ENCODE measurements at places on chromosomes 7 and 10.

DNA sequence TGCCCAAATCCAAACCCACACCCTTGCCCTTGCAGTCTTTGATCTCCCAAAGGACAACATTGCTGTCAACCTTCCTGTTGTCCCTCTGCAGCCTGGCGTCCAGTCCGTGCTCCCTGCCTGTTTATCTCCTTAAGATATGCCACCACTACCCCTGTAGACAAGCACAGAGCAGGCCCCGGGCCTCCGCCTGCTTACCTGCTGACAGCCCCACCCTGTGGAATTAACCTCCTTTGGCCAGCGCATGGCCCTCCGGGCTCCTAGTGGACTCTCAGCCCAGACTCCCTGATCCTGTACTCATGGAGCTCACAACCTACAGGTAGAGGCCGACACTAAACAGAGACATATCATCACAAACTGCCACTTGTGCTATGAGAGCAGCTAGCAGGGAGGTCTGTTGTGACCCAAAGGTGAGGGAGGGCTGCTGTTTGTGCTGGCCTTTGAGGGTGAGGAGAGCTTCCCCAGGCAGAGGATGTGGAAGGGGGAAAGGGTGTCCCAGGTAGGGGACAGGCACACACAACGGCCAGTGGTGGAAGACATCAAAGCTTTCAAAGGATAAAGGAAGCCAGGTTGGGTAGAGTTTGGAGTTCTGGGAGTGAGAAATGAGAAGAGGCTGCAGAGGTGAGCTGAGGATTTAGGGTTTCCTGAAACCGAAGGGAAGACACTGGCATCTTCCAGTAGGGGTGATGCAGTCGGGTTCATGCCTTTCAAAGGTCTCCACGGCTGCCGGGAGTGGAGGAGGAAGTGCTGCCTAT is 174.5 kb upstream of the ZMIZ1 start:
- no peak for DNase-seq

DNA sequence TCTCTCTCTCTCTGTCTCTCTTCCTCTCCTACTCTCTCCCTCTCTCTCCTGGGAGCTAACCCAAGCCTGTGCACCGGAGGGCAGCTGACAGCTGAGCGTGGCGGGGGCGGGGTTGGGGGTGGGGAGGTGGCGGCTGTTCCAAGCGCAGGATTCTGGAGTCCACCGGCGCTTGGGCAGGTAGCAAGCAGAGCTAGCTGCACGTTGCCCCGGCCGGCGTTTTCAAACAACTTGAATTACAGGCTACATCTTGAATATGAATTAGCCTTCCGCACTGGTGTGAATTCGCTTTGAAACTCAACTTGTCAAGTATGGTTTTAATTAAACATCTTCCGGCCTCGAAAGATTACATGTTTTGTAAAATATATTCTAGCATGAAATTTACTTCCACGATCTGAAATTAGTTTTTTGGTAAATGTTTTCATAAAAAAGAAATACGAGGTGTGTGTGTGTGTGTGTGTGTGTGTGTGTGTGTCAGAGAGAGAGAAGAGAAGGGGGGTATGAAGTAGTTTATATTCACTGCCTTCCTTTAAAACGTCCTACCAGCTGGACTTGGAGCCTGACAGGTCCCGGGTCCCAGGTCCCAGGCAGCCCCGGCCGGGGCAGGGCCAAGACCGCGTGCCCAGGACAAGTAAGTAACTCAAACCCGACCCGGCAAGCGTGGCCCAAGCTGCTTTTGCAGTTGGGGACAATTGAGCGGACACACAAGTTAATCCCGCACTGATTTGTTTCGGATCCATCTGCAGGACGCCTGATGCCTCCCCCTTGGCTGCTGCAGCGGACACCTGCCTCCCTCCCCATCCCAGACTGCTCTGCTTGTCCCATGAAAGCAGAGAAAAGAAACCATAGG is 9.0 kb upstream of the DLX6 start:
- no peak for DNase-seq

DNA sequence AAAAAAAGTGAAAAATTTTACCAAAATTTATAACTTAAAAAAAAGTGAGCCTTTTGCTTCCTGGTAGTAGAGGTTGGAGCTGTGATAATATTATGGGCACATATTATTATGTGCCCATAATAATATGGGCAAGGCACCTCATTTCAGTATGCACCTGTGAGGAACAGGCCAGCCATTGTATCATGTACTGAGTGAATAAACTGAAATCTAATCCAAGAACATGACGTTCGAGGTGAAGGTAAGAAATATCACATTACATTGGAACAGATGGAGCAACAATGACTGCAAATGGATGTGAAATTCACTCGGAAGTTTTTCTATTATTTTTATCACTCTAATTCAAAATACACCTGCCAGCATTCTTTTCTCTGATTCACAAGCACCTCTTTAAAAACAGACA is 216.0 kb downstream of the KLF6 start:
- DNase-seq, result no peak

DNA sequence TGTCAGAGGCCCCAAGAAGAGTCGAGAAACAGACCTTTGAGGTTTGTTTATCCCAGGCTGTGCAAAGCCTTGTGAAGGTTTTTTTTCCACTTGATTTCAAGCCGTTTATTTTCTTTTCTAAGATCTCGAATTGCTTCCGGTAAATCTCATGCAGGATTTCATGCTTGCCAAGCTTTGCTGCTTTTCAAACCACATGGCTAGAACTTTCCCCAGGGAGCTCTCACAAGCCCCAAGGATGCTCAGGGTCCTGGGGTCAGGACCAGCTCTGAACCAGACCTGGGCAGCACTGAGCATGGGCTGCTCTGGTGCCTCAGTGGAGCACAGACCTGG is 48.0 kb upstream of the AQP1 start:
- DNase-seq, result no peak

DNA sequence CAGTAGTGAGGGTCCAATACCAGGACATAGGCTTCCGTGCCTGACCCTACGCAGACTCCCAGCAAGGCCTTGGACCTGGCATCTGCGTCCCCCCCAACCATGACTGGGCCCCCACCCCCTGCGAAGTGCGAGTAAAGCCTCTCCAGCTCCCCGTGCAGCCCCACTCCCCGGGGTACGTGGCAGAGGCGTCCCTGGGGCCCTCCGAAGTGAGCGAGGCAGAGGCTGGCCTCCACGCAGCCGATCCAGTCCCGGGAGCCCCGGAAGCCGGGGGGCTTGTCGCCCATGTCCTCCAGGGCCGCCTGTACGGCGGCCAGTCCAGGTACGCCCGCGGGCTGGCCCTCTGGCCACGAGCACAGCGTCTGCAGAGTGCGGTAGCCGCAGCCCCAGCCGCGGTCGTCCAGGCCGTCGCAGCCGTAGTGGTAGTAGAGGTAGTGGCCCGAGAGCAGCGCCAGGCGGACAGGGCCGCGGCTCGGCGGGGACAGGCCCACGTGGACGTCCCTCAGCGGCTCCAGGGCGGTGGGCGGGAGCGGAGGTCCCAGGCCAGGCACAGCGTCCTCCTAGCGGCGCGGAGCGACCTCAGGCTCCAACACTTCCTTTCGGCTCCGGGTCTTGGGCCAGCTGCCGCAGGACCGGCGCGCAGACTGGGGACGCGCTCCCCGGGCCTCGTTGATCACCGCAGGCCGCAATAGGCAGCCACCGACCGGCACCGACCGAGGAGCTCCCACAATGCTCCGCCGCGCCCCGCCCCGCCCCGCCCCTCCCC is at the start of gene UFSP1:
Gene UFSP1, minus strand, starts transcription at position 728 of the 763 bp plus-strand sequence. Its CDS starts 444 bp downstream, at position 284.
- DNase-seq, result no peak

GRCh38 chr7:44985900-44986217 is 7.0 kb upstream of the MYO1G start:
- DNase-seq, result no peak

GRCh38 chr7:5183155-5183554 is 6.9 kb upstream of the WIPI2 start:
- no peak for DNase-seq

- DNase-seq, result no peak
These were observed 21.5 kb downstream of the CLDN12 start for GRCh38 chr7:90424720-90425119.

DNA sequence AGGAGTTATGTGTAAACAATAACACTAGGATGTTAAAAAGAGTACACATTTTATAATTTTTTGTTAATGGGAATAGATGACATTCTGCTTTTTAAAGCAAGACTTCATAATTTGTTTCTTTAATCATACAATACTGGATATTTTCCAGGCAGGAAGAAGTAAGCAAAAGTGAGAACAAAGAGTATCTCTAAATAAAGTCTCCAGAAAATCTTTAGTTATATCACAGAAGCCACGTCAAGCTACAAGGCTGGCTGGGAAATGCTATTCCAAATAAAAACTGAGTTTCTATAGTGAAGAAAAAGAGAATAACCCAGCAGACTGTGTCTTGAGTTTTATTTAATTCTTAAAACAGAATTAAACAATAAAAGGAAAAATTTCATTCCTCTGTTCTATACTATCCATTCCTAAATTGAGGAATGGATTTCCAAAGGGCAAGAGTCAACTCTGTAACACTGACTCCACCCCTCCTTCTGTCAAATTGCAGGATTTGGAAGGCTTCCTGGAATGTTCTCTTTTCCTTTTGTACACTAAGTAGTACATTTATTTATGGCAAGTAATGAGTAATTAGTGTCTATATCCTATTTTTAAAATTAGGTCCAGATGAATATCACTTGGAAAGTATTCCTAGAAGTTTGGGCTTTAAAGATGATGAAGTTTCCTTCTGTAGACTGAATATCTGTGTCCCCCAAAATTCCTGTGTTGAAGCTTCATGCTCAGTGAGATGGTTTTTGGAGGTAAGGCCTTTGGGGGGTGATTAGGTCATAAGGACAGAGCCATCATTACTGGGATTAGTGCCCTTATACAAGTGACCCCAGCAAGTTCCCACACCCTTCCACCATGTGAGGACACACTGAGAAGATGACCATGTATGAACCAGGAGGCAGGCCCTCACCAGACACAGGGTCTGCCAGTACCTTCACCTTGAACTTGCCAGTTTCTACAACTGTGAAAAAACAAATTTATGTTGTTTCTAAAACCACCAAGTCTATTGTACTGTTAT is 290.9 kb downstream of the CRPPA start:
- DNase-seq, result peak; percentile 53

- DNase-seq, result peak; percentile 74
These were observed 2.0 kb downstream of the SAMD9 start for GRCh38 chr7:93115796-93116195.

DNA sequence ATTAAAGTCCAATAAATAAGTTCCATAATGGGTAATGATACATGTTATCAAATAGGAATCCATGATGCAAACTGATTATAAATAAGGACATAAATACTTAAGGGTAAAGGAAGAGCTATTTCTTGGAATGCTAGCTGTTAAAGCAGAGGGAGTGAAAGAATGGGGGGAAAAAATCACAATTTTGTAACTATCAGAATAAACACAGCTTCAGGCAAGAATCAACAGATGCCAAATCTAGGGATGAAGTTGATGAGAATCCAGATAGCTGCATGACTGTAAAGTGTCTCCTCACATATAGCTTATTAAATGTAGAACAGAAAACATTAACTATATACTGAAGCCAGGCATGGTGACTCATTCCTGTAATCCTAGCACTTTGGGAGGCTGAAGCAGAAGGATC is 4.9 kb downstream of the IPMK start:
- no peak for DNase-seq

DNA sequence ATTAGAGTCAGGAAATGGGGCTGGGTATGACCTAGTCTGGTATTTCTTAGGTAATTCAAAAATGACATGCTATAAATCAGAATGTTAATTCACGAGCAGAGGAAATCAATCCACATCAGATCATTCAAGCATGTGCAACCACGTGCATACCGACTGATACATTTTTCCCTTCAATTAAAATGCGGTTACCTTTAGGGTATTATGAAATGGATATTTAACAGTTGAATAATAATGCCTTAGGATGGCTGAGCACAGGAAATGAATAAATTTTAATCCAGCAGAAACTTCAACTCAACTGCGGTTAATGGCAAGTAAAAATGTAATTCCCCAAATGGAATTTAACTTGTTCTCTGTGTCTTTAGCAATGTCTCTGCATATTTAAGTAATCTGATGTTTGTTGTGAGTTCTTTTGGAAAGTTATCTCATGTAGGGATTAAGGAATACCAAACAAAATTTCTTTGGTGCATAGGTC is 9.2 kb downstream of the CPA2 start:
- peak; percentile 31 for DNase-seq

DNA sequence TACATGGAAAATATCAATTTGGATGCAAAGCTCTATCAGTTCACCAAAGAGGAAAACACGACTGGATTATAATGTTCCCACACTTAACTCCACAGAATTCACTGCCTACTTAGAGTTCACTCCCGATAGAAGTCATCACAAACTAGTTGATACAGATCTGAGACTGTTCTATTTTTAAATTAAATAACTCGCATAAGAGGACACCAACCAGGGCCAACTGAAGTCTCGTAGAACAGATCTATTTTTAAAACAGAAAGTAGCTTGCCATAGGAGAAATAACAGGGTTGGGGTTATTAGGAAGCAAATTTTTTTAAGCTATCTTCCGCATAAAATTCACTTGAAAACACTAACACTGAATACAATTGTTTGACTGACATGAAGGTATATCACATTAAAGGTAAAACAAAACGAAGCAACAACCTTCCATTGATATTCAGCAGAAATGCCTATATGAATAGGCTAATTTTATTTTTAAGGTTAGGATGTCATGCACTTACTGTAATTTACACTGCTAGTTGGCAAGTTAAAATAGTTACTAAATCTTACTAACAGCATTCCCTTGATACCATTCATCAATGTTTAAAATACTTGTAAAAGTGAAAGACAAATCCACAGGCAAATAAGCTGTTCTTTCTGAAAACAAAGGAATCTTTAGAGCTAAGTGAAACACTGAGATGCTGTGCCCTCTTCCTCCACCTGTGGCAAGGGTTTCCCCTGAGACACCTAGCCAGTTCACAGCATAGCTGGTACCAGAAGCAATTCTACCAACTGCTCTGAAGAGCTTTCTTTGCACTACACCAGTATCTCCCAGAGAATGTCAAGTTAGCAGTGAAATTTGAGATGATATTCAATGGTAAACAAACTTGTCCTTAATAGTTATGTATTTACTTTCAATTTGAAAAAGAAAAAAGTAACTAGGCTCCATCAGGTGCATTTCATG is 186.7 kb upstream of the ANK3 start:
- DNase-seq, result no peak

- no peak for DNase-seq
These were observed 56.3 kb downstream of the CRTAC1 start for GRCh38 chr10:97974100-97974499.

DNA sequence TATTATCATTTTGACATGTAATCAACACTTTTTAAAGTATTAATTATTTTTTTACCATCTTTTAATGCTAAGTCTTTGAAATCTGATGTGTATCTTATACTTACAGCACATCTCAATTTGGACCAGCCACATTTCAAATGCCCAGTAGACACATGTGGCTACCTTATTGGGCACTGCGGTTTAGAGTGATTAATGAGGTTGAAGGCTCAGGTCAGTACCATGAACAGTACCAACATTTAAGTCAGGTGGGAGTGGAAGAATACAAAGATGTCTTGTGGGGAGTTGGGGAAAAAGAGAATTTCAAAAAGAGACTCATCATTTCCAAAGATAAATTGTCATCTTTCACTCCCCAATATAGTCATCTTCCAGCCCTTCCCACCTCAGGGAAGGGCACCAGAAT is 40.5 kb downstream of the COL28A1 start:
- no peak for DNase-seq

DNA sequence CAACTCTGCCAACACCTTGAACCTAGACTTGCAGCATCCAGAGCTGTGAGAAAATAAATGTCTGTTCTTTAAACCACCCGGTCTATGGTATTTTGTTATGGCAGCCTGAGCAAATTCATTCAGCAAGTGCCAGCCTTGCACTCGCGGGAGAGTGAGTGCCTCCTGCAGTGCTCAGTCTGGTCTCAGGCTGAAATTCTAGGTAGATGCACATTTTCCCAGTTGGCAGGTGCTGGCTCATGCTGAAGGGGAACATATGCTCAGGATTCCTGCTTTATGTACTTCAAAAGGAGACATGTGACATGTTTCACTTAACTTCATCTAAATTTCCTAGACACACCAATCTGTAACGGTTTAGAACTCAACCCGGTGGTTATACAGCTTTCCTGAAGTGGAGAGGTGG is 170.8 kb downstream of the MGMT start:
- DNase-seq, result no peak

Data from EL (cell line).